ENCODE measurements at places on chromosomes 16 and 17. TPM values are rescaled to one million over a fixed set of nuclear protein-coding genes. Genes with fewer than 3 reads are reported as not detected.

The KRT17 gene
- total RNA-seq = not detected

DNA sequence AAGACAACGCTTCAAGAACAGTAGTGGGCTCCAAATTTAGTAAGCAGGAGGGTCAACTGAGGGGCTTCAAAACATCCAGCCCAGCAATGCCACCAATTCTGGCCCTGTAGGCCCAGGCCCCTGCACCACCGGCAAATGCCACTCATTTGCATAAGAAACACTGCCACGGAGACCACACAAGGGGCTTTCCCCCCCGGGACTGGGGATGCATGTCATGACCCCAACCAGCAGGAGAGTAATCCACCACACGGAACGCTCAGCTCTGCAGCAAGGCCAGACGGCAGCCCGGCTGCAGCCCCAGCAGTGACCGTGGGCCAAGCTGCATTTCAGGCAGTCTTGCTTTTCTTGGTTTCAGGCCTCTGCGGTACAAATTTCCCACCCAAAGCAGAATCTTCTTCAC, 14.1 kb downstream of the TMEM11 start:
- DNase-seq = no peak

DNA sequence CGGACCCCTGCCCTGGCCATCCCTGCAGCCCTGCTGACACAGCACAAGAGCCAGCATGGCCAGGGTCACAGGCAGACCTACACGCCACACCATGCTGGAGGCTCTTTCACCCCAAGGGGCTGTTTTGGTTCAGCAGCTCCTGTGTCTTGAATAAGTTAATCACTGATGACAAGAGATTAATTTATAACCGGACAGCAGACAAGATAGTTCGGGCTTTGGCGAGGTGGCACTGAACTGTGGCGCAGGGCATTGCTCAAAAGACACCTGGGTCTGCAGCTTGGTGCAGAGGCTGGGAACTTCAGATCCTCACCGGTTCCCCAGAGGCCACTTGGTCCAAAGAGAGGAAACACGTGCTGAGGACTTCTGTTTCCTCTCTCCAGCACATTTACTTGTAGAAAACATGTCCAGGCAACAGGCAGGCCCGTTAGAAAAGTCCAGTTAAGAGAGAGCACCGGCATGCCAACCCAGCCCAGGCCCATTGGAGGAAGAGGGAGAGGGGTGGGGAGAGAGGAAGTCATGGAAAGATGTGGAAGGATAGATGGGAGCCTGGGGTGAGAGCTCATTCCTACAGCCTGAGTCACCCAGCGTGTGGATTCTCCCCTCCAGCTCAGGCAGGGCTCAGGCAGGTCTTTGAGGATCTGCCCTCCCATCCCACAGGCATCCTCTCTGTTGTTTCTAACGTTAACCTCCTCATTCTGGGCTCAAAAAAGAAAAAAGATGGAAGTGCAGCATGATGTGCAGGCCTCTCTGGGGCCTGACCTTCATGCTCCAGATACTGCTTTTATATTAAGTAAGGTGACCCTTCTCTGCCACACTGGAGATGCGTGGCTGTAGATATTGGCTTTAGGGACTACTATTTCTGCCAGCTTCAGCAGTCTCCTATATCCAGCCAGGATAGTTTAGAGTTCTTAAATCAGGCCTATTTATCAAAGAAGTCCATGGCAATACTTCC, 80.0 kb upstream of the HNF1B start:
- peak; percentile 82 for DNase-seq

DNA sequence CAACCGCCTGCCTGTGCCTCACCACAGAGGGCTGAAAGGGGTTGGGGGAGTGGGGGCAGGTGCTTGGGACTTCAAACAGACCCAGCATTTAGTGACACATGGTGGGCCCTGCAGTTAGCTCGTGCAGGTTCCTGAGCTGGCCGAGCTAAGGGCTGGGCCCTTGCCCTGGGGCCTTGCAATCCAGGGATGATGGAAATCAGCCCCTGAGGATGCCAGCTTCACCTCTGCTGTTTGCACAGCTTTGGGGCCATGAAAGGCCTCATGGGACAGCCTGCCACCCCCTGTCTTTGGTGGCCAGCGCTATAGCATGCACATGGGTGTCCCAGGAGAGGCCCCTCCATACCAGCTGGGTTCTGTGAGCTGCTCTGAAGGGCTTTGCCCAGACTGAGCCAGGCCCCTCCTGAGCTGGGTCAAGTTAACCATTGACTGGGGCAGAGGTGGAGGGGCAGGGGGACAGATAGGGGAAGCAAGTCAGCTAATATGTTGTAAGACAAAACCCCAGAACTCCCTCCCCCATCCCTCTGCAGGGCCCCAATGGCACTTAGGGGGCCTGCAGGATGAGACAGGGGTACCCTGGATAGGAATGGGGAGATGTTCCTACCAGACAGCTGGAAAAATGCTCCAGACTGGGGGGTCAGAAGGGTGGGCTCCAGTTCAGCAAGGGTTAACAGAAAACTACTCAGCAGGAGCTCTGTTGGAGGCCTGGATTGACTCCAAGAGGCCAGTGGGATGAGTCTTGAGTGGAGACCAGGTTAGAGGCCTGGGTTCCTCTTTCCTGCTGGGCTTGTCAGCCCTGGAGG, 692 bp downstream of the PRR15L start:
- no peak for DNase-seq

DNA sequence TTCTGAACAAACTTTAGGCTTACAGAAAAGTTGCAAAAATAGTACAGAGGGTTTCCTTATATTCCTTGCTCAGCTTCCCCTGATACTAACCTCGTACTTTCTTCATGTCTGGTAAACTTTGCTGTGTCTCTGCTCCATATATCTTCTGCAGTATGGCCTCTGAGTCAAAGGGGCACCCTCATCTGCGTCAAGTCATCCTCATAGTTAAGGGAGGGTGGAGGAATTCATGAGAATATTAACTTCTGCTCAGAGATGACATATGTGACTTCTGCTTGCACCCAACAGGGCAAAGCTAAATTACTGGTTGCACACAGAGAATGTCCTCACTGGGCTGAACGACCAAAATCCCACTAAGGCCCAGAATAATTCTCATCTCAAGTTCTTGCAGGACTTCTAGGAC, 4.3 kb upstream of the CCL7 start:
- no peak for DNase-seq

DNA sequence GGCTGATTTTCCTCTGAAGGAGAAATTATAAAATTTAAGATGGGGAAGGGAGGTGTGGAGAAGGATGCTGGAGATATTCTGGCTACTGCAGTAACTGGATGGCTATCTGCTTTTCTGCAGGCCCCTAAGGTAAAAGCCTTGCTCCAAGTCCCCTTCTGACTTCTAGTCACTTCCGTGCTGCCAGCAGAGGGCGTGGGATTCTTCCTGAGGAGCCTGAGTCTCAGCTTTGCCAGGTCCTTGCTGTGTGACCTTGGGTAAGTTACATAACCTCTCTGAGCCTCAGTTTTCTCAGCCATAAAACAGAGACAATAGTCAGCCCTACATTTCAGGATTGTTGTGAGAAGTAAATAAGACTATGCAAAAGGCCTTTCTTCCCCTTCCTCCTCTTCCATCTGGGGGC, 24.3 kb upstream of the TMEM220 start:
- DNase-seq = peak; percentile 31

The PERCC1 gene
- 0.18 TPM for total RNA-seq

Measured in cardiac muscle cell (in vitro differentiated cells and primary cell).